ENCODE measurements at places on chromosomes 1 and 21.

DNA sequence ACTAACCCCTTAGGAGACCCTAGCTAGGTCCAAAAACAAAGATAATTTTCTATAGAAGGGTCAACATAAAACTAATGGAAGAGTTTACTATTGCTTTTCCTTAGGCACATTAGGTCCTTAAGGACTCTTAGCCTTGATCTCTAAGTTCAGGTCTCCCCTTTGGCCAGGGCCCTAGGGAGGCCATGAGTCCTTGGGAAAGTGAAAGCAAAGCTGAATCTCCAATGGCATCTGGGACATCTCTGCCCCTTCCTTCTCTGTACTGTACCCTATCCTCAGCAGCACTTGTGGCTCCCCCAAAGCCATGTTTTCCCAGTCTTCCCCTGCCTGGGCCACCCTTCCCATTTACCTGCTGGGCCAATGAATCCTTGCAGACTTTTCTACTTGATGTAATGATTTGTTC is 14.3 kb downstream of the IER5 start:
- no peak for DNase-seq

DNA sequence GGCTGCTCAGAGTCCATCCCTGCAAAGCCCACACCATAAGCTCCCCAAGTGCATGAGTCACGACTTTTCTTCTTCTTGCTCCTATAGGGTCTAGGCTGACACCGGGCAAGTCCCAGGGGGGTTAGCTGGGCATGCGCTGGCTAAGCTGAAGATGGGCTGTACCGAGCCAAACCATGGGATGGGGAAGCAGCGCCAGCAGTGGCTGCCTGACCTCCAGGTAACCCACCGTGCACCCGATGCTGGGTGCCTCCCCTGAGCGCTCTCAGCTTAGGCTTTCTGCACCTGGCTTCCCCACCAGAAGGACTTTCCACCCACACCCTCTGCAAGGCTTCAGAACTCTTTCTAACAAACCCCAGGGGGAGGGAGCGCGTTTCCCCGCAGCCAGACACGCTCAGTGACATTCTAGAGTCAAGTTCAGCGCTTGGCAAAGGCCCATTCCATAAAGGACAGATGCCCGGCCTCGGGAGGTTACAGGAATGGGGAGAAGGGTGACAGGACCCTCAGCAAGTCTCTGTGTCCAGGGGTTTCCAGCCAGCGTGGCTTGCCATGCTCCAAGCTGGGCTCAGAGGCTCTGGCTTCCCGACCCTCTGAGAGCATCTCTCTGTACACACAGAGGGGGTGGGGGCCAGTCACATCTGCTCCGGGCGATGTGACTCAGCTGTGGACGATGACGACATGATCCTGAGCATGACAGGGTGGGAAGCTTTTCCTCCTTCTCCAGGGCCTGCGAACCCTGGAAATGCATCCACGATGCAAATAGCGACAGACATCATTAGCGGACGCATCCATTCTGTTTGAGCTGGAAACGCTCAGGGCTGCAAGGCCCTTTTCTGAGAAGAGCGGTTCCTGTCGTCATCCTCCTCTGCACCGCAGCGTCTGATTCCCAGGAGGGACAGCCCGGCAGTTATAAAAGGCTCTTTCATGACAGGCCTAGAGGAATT is 107.8 kb downstream of the SIK1 start:
- no peak for DNase-seq

GRCh38 chr1:215043401-215043800 is 39.1 kb upstream of the KCNK2 start:
- no peak for DNase-seq

GRCh38 chr1:85607126-85607920 is 26.8 kb downstream of the CCN1 start:
- DNase-seq: no peak

GRCh38 chr1:241115784-241116183 is 241.2 kb downstream of the RGS7 start:
- DNase-seq: no peak

GRCh38 chr1:238254935-238255334 is 364.2 kb upstream of the ZP4 start:
- no peak for DNase-seq

GRCh38 chr1:25640646-25641328 is 24.2 kb downstream of the MAN1C1 start:
- DNase-seq: no peak

Data from NCI-H2081 treated with DMSO at 0.1 percent for 48 hours (cell line).